Stimulated activated CD4-positive, alpha-beta T cell treated with anti-CD3 and anti-CD28 coated beads, Interleukin-4, amount 100 ng/mL, for 24 hours (primary cell): ENCODE measurements at places on chromosomes 2 and 18.

DNA sequence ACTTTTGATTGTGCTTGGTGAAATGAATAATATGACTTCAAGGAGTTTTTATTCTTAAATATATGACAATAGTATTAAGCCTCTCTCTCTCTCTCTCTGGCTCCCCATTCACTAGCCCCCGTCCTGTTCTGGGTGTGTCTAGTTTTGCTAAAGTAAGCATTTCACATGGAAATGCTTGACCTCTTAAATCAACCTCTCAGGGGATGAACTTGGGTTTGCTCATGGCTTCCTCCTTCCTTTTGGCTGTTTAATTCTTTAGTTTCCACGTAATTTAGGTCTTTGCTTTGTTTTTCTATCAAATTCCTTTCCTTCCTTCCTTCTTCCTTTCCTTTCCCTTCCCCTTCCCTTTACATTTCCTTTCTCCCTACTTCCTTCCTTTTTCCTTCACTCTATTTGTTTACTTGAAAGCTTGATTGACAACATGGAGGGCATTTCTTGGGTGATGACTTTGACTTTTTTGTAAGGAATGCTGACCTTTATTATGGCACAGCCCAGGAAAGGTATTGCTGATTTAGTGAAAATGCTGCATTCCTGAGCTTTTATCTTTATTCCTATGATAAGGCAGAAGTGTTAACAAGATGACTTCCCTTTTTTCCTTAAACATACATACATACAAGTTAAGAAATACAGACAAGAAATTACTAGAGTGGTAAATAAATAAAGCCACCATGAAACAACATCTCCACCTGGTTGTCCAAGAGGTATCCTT is 3.6 kb downstream of the DPP4 start:
- DNase-seq, result no peak

DNA sequence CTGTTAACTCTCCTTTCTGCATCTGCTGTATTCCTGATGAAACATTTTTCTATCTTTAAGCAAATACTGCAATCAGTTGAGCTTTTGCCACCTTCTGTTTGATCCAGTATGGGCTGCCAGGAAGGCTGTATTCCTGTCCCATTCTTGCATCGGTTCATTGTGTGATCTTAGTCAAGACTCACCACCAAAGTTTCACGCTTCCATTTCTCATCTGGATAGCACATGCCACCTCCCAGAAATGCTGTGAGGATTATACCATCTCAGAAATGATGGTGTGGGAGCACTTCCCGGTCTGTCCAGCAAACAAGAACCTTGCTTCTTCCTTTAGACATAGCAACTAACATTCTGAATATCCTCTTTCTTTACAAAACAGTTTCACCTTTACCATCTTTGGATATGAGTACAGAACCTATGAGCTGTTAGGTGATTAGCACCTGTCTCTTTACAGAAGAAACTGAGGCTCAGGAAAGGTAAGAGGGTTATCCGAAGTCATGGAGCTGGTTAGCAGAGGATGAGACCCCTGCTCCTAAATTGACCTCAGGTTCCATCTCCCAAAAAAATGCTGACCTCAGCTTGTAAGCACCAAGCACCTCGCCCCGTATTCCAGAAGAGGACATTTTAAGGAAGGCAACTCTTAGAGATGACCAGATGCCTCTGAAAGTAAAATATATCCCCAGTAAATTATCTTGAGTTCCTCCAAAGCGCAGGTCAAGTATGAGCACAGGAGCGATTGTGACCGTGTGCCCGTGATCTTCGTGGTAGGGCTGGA is 56.8 kb downstream of the FEZ2 start:
- no peak for DNase-seq

GRCh38 chr18:13611142-13611600 is 115.2 kb downstream of the FAM210A start:
- DNase-seq, result no peak

- no peak for DNase-seq
Observed at GRCh38 chr2:138504546-138505235, 3.1 kb downstream of the SPOPL start.

DNA sequence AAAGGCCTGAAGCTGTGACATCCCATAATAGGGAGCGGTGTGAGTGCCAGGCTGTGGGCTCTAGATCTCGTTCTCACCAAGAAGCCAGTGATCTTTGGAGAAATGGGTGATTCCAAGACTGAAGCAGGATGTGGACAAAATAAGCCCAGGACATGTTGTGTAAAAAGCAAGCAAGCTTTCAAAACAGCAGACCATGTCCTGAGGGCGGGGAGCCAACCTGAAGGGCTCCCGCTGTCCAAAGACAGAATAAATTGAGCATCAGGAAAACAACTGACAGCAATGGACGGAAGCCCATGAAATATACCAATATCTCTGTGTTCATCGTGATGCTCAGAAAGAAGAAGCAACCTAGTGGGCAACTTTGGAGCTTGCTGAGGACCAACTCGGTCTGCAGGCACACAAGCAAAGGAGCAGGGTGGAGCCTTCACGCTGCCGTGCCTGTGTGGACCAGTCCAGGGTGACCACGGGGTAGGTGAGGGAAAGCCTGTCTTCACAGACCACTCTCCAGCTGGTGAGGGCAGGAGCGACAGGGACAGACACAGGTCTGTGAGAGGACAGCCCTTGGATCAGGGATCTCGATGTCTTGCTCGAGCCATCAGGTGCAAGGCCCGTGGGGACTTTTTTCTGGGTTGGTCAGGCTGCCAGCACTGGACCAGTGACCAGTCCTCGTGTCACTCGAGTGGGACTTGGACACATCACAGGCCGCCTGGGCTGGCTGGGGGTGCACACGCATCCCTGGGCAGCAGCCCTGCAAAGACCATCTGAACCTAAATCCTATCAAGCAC is 21.5 kb downstream of the MTERF4 start:
- no peak for DNase-seq

DNA sequence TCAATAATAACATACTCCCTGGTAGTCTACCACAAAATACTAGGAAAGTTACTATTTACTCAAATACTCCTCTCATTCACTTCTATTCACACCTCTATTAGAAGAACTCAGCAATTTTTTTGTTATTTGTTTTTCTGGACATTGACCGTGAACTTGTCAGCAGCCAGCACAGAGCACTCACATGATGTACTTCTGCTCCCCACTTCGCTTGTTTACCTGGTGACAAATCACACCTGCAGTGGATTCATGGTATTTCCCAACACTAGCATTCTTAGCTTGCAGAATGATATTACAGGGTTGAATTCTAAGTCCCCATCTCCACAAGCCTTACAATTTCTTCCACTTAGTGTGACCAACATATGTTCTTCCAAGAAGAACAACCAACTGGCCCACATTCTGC is 238.2 kb downstream of the SATB2 start:
- DNase-seq, result no peak

- DNase-seq, result no peak
Observed at GRCh38 chr18:55998071-55998522, 410.1 kb upstream of the TCF4 start.

GRCh38 chr2:183597841-183598240 is 473.6 kb downstream of the NUP35 start:
- DNase-seq, result no peak

GRCh38 chr2:25597881-25598280 is 75.5 kb downstream of the DTNB start:
- DNase-seq, result no peak

- no peak for DNase-seq
Observed at GRCh38 chr2:129325151-129325550, 654.3 kb upstream of the RAB6C start.

GRCh38 chr2:169765523-169765922 is 31.9 kb downstream of the KLHL23 start:
- no peak for DNase-seq

- DNase-seq, result no peak
Observed at GRCh38 chr2:110834134-110834827, 101.9 kb downstream of the ACOXL start.

- no peak for DNase-seq
Observed at GRCh38 chr2:160816916-160817499, 323.4 kb upstream of the RBMS1 start.

DNA sequence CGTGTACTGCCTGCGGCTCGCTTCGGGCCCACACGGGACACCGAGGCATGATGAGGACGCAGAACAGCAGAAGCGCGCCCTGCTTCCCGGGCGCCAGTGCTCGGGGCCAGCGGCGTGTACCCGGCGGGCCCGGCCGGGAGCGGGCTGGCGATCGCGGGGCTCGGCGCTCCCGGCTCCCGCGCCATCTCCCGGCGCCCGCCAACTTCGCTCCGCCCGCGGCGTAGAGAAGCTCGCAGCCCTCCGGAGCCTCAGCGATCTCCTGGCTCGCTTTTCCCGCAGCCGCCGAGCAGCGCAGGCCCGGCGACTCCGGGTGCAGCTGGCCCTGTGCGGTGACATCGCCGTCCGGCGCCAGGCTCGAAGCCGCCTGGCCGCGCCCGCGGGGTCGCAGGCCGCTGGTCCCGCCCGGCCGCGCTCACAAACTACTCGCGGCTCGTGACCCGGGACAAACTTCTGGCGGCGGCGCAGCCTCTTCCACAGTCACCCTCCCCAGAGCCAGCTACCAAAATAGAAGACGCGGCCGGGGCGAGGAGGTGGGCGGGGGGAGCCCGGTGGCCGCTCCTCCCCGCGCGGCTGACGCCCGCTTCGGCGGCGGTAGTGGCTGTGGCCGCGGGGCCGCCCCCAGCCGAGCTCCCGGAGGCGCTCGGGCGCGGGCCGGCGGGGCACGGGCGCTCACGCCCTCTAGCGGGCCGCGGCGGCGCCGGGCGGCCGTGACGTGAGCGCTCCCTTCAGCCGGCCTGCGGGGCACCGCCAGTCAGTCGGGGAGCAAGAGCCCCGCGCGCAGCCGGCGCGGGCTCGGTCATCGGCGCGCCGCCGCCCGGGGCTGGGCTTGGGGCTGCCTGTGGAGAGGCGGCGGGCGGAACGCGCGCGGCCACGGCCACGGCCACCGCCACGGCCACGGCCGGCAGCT is at the start of gene PTPRM:
PTPRM (plus strand) TSS at position 750 of the 907 bp plus-strand sequence. CDS start 503 bp downstream, outside the sequence.
- DNase-seq, result peak; percentile 38

DNA sequence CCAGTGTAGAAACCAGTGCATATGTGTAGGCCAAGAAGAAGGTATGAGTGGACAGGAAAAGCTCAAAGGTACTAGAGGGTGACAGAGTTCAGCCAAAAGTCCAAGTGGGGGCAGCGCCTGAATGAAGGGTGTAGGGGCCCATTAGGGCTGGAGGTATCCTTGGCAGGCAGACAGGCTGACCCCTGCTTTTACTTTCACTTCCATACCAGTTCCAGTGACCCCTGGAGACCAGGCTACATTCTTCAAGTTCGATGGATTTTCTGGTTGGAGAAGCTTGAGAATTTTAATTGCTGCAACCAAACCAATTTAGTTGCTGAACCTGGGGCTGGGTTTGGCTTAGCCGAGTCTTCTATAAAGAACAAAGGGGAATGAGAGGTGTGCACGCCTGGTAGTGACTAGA is 42.3 kb upstream of the MRPL33 start:
- DNase-seq, result no peak

- no peak for DNase-seq
Observed at GRCh38 chr2:145032791-145033190, 512.9 kb upstream of the ZEB2 start.

DNA sequence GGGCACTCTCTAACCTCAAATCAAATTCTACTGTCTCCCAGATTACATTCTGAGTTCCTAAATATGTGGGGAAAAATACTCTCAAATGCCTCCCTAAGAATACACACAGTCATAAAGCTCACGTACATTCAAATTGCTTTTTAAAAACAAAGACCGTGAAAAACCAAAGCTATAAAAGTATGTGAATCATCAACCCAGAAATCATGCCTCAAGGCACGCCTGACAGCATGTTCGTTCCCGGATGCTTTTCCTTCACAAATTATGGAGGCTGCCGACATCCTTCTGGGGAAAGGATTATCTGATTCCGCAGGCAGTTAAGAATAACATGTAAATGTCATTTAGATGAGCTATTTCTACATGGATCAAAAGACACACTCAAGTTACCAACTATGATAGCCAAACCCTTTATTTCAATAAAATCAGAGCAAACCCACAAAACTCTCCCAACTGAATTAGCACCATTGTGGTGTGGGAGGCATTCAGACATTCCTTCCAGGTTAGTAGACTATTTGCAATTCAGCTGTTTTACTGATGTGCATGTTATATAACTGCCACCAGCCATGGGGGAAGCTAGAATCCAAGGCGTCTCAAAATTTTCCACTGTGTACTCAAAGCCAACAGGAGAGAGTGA is 398.2 kb upstream of the TRIB2 start:
- DNase-seq, result no peak

DNA sequence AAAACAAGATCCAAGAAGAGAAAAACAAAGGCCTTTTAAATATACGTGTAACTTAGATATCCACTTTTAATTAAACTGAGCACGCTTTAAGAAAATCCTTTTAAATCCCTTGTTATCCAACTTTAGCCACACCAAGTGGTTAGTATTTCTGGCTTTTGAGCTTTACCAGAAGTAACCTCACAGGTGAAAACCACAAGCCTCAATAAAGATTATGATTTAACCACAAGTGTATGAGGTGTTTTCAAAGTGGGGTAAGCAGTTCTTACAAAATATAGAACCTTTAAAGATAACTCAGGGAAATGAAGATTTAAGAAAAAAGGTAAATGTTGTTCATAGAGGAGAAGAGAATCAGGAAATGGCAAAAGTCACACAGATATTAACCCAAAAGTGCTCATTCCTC is 58.4 kb upstream of the CDCA7 start:
- DNase-seq, result no peak

DNA sequence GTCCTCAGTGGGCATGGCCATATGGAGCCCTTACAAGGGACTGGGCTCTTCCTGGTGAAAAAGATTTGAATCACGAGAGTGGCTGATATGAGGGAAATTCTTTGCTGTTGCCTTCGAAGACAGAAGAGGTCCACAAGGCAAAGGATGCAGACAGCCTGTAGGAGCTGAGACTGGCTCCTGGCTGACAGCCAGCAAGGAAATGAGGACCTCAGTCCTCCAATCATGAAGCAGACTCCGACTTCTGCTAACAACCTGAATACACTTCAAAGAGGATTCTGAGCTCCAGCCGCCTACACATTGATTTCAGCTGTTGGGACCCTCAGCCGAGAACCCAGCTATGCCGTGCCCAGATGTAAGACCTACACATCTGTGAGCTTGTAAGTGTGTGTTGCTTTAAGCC is 3.0 kb upstream of the ST8SIA5 start:
- no peak for DNase-seq

- DNase-seq, result no peak
Observed at GRCh38 chr2:20611077-20611843, 39.6 kb downstream of the HS1BP3 start.

- DNase-seq, result no peak
Observed at GRCh38 chr18:45248240-45248903, 366.9 kb upstream of the SLC14A2 start.

DNA sequence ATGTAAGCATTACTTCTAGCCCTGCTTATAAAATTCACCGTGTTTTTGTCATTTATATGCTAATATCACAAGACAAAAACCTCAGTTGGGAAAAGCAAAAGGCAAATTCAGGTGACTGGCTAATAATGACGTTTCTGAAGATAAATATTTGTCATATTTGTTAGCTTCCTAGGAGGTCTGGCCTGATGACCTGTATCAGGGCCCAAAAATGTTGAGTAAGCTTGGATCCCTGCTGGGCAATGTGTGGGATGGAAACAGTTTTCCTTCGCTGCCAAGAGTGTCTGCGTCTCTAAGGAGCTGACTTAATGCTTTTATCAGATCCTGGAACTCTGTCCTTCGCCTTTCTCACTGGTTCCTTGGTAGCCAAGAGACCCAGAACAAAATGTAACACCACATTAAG is 230.1 kb upstream of the PXDN start:
- no peak for DNase-seq
